ENCODE measurements at places on chromosomes 1 and 21.

GRCh38 chr1:36699113-36699911 lies 216.6 kb upstream of the CSF3R start:
- DNase-seq = no peak

GRCh38 chr1:96464991-96465390 lies 256.6 kb upstream of the PTBP2 start:
- no peak for DNase-seq

DNA sequence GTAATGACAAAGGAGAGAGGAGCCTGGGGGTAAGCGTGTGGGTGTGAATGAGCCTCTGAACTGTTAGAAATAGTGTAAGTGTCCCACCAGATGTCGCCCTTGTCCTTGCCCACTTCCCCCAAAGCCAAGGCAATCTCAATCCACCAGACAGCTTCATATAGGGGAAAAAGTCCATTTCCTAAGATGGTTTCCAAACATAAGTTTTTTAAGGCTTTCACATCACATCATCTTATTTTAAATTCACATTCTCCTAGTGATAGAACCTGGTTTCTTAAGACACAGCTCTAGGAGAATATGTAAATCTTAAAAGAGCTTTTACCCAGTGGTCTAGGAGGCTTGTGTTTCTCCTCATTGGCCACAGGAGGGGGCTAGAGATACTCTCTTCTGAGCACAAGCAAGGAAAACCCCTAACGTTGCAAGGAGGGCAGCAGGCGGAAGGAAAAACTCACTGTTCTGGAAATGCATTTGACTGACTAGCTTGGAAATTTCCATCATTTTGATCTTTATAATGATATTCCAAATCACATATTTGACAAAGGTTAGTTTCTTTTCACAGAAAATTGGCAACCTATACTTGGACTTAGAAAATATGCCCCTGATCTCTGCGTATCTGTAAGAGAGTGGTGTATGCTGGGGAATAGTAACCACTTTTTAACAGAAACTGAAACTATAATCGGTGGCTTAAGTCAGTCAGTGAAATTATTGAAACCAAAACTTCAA lies 51.9 kb upstream of the LPAR3 start:
- DNase-seq = no peak

DNA sequence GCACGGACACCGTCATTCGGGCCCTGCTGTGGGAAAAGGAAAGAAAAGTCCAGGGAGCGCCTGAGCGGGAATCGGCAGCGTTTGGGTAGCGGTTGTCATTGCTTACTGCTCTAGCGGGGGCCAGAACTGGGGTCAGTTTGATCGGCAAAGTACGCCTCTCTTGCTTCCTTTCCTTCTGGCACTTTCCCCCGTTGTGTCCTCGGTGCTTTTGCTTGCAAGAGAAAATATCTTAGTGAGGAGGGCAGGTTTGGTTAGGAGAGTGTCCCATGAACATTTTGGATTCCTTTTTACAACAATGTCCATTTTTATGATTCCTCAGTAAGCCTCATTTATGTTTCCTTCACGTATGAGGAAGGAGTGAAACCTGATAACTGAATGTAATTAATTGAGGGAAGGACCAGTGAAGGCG lies 670 bp downstream of the ST3GAL3 start:
- no peak for DNase-seq

DNA sequence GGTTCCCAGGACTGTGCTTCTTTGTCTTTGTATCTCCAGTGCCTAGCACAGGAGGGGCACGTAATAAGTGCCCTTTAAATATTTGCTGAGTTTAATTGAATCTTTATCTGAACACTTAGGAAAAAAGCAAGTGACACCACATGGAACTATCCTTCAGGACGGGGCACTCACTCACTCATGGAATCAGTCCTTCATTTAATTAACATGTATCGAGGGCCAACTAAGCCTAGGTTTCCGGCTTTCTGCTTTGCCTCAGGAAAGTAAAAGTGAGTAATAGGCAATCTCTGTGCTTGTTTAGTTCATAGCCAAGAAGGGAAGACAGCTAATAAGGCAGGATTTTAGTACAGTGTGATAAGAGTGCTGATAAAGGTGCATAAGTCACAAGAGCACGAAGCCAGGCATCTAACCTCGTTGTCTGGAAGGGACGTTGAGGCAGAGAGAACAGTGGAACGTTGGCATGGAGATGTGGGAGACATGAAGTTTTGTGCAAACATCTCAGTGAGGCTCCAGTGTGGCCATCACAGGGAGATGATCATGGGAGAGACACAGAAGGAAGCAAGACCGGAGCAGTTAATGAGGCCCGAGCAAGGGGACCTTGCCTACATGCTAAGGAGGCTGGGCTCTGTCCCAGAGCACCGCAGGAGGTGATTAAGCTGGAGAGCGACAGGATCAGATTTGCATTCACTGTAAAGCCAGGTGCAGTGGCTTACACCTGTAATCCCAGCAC lies 54.1 kb upstream of the TRIM67 start:
- no peak for DNase-seq

- DNase-seq = no peak
These were observed 4.1 kb upstream of the CHD5 start for GRCh38 chr1:6184083-6184783.

DNA sequence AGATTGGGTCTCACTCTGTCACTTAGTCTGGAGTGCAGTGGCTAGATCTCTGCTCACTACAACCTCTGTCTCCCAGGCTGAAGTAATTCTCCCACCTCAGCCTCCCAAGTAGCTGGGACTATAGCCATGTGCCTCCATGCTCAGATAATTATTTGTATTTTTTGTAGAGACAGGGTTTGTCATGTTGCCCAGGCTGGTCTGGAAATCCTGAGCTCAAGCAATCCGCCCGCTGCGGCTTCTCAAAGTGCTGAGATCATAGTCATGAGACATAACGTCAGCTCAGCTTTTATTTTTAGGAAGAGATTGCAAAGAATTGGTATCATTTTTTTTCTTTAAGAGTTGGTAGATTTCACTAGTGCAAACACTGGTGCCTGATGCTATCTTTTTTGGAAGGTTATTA lies 244.9 kb downstream of the DSCAM start:
- DNase-seq = no peak

GRCh38 chr1:72462186-72462905 lies 180.0 kb upstream of the NEGR1 start:
- DNase-seq = no peak

DNA sequence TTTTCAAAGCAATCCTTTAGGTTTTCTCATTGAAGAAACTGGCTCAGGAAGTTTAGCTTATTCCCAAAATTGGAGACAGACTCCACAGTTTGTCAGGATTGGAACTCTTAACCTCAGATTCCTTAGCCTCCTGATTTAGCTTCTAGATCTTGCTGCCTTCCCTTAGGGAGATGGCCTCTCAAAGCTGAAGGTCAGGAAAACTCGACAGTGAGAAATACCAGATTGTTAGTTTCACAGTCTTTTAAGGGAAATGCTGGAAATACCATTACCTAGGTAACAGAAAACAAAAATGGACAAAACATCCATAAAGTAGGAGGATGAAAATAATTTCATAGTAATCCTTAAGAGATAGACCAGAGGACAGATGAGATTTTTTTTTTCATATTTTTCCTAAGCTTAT lies 7.8 kb downstream of the RASAL2 start:
- DNase-seq = no peak

- no peak for DNase-seq
These were observed 53.8 kb upstream of the ATP1B1 start for GRCh38 chr1:169052727-169053126.

DNA sequence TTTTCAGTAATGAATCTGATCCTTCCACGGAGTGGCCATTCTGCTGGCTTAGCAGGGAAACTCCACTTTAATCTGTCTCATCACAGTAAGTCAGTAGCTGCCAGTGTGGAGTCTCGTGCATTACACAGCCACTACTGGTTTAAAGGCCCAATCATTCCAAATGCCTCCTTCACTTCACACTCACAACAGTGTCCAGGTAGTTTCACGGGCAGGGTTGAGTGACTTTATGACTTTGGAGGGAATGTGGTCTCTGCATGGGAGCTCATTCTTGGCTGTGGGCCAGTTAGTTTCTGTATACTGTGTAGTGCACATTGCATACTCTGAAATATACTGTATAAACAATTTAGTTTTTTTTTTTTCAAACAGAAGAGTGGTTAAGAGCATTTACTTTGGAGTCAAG lies 34.6 kb upstream of the C1orf87 start:
- DNase-seq = no peak

DNA sequence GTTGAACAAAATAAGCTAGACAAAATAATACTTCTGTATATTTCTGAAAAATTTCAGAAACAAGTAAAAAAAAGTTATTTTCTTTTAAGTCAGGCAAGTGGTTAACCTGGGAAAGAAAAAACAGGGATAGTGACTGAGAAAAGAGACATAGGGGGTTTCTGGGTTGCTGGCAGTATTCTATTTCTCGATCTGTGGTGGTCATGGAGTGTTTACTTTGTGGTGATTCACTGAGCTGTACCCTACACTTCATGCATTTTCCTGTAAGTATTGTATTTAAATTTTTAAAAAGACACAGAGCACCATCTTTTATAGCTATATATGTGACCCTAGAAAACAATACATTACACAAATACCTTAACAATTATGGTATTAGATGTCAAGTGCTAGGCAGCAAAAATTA lies 58.2 kb downstream of the ZNF644 start:
- DNase-seq = no peak

DNA sequence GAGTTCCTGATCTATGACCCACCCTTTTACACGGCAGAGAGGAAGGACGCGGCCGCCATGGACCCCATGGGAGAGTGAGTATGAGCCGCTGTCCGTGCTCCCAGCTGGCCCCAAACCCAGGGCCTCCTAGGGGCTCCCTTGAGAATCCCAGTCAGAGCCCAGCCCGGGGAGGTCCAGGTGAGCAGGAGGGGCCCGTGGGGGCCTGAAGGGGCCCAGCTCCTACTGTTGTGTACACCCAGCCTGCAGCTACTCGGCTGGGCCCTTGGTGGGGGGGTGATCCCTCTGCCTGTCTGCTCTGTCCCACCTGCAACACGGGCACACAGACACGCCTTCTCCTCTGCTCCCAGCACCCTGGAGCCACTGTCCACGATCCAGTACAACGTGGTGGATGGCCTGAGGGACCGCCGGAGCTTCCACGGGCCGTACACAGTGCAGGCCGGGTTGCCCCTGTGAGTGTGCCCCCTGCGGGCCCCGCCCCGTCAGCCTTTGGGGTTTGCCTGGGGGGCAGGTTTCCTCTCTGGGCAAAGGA lies 28.6 kb upstream of the LRRC3 start:
- no peak for DNase-seq

GRCh38 chr1:236122176-236122575 lies 20.2 kb upstream of the GPR137B start:
- no peak for DNase-seq

- DNase-seq = no peak
These were observed 32.6 kb upstream of the DENND1B start for GRCh38 chr1:197807739-197808453.

DNA sequence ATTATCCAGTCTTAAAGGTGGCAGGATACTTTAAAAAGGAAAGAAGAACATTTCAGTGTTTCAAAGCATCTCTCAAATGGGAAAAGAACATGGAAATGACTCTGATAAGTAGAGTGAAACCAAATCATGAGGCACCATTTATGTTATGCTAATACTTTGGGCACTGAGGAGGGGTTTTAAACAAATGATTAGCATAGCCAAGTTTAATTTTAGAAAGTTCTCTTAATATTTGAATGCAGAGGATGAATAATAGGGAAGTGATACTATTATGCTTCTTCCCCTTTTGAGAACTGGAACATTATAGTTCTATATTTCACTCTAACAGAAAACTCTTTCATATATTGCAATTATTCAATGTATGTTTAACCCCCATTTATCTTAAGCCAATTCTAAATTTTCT lies 1181.9 kb upstream of the PRMT6 start:
- no peak for DNase-seq

DNA sequence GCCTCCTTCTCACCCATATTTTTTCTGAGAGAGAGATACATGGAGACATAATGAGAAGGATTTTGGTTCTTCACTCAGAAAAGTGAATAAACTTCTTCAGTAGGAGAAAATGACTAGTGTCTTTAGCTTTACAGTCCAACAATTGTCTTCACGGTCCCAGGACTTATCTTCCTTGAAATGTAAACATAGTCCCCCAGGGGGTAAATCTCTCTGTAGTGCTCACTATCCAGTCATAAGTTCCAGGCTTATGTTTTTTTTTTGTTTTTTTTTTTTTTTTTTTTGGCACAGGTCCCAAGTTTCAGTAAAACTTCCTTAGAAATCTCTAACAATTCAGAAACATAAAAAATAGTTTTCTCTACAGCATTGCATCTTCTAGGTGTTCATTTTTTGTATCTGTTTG lies 890.2 kb upstream of the B3GALT2 start:
- no peak for DNase-seq

DNA sequence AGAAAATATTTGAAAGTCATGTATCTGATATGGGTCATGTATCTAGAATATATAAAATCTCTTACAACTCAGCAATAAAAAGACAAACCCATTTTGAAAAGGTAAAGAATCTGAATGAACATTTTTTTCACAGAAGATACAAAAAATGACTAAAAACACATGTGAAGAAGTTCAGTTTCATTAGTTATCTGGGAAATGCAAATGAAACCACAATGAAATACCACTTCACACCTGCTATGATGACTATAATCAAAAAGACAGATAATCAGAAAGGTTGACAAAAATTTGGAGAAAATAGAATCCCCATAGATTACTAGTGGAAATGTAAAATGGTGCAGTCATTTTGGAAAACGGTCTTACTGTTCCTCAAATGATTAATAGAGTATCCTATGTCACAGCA lies 631.0 kb downstream of the MRPL39 start:
- DNase-seq = no peak

DNA sequence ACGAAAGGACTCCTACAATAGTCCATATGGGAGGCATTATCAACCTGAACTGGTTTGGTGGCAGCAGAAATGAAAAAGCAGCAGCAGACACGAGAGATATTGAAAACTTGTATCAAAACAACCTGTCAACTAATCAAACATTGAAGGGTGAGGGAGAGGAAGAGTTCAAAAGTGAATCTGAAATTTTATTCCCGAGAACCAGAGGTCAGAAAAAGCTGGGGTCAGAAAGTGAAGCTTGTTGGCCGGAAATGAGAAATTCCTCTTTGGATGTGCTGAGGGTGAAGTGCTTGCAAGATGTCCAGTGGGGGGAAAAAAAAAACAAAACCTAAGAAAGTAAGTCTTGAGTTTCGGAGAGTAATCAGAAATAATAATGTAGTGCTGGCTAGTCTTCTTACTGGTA lies 1.9 kb upstream of the C4BPA start:
- DNase-seq = no peak

DNA sequence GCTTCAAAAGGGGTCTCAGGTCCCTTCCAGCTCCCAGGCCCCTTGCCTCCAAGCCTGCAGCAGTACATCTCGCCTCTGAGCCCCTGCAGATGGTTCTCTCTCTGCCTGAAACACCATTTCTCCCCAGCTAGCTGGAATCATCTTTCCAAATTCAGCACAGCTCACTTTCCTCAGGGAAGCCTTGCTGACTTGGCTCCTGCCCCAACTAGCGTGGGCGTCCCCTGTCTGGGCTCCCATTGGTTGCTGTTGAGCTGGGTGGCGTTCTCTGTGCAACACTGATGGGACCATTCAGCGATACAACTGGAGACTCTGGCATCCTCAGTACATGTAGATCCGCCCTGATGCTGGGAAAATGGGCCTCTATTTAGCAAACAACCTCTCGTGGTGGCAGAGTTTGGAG lies 141.3 kb upstream of the IGSF21 start:
- no peak for DNase-seq
